ENCODE measurements at places on chromosomes 16 and 17. TPM values are rescaled to one million over a fixed set of nuclear protein-coding genes. Genes with fewer than 3 reads are reported as not detected.

- H3K36me3 ChIP-seq: no peaks in the 10 kb centered on the region
- DNase-seq: no peak
- no peaks in the 10 kb centered on the region for H3K4me1 ChIP-seq
- H3K27me3 ChIP-seq: peaks cover 89% of the 10 kb centered on the region
Observed at GRCh38 chr17:48307814-48308411, 122.1 kb downstream of the SKAP1 start.

GRCh38 chr16:66477028-66477515, 50.0 kb downstream of the BEAN1 start:
- peak; percentile 51 for DNase-seq
- H3K4me3 ChIP-seq: no peak overlapping the region
- no peak overlapping the region for H3K27ac ChIP-seq
- H3K4me1 ChIP-seq: peaks cover 2% of the 10 kb centered on the region
- peaks cover 20% of the 10 kb centered on the region for H3K27me3 ChIP-seq

DNA sequence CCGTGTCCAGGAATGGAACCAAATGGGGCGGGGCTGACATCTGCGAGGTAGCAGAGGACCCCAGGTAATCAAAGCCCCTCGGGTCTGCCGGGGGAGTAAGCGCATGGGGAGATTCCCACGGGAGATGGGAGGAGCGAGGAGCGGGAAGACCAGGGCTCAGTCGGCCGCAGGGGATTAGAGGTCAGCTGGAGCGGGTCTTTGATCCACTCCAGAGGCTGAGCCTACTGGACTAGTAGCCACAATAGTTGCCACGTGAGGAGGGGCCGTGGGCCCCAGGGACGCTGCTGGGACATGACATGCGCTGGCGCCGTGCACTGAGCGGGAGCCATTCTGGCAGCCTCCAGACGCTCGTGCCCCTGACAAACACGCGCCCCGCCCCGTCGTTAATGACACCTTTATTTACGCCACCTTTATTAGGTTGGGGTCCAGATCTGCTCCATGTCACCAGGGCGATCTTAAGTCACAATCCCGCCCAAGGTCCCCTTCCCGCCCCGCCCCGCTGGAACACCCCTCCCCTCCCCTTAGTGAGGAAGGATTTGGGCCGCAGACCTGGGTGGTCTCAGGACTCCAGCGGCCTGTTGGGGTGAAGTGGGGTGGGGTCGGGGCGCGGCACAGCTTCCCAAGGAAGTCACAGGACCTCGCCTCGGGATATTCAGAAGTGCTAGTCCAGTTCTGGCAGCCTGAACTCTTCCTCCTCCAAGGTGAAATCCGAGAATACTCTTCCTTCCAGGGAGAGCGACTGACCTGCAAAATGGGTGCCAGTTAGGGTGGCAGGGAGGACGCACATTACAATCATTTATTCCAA, 15.0 kb downstream of the PPY start:
- peaks cover 51% of the 10 kb centered on the region for H3K27me3 ChIP-seq
- H3K4me3 ChIP-seq: no peak overlapping the region
- no peaks in the 10 kb centered on the region for H3K4me1 ChIP-seq
- H3K27ac ChIP-seq: no peak overlapping the region
- DNase-seq: no peak

GRCh38 chr16:50274326-50275097, 8.2 kb downstream of the ADCY7 start:
- H3K27ac ChIP-seq: no peak overlapping the region
- no peak for DNase-seq
- H3K4me1 ChIP-seq: no peaks in the 10 kb centered on the region
- H3K36me3 ChIP-seq: peaks cover 2% of the 10 kb centered on the region

DNA sequence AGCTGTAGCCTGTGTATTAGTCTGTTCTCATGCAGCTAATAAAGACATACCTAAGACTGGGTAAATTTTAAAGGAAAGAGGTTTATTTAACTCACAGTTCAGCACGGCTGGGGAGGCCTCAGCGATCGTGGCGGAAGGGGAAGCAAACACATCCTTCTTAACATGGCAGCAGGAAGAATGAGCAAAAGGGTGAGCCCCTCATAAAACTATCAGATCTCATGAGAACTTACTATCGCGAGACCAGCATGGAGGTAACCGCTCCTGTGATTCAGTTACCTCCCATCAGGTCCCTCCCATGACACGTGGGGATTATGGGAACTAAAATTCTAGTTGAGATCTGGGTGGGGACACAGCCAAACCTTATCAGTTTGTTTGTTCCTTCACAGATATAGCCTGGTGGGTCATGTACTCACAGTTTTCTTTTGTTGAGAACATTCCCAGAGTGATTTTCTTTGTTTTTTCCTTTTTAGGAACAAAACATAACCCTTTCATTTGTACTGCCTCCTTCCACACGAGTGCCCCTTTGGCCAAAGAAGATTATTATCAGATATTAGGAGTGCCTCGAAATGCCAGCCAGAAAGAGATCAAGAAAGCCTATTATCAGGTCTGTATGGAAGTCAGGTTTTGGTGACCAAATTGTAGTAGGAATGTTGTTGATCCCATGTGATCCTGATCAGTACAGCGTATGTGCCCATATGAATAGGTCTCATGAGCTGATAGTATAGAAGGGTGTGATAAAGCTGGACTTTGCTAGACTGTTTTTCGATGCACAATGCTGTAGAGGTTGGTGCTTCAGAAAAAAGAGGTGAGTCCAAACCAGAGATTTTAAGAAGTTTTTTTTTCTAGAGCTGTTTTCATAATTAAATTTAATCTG, 8.5 kb downstream of the DNAJA3 start:
- no peak overlapping the region for H3K4me3 ChIP-seq
- peaks cover 20% of the 10 kb centered on the region for H3K36me3 ChIP-seq
- no peaks in the 10 kb centered on the region for H3K4me1 ChIP-seq
- DNase-seq: no peak
- H3K27ac ChIP-seq: no peak overlapping the region
- no peaks in the 10 kb centered on the region for H3K27me3 ChIP-seq

DNA sequence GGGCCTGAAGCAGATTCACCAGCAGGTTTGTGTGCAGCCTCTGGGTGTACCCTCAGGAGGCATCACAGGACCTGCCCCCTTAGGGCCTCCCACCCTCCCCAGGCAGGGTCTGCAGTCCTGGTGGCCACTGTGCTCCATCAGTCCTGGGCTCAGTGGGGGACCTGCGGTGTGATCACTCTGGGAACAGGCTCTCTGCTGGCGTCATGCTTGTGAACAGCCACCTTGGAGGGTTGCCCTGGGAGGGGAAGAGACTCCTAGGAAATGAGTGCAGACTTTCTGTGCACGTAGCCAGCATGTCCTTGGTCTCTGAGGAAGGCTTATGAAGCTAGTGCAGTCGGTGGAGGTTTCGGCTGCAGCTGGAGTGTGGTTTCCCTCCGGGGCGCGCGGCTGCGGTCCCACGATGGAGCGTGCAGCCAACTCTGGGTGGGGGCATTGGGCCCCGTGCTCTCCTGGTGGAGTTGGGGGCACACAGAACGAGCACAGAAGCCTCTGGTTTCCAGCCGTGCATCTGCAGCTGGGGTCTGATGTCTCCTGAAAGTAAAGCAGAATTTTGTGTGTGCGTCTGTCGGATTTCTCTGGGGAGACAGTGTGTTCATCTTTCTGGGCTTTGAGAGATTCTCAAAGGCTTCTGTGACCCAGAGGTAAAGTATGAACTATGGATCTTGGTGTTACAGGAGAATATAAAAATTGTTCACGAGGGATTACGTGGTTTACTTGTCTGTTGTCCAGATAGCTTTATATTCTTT, 68.1 kb upstream of the ZNF750 start:
- no peak overlapping the region for H3K27ac ChIP-seq
- H3K4me1 ChIP-seq: no peaks in the 10 kb centered on the region
- no peak for DNase-seq

- peaks cover 4% of the 10 kb centered on the region for H3K4me1 ChIP-seq
- H3K36me3 ChIP-seq: peaks cover 3% of the 10 kb centered on the region
- no peak overlapping the region for H3K27ac ChIP-seq
- H3K27me3 ChIP-seq: no peaks in the 10 kb centered on the region
Observed at GRCh38 chr16:12291989-12292759, 315.6 kb downstream of the SNX29 start.

Gene KRT31
- total RNA-seq: not detected

Gene OMG
- not detected for total RNA-seq

Data from osteocyte (in vitro differentiated cells).